Urinary bladder (tissue), 4 donors: ENCODE measurements at places on chromosomes 1 and 21. TPM values are rescaled to one million over a fixed set of nuclear protein-coding genes. Genes with fewer than 3 reads are reported as not detected.

GRCh38 chr1:55399346-55399745 is 184.2 kb upstream of the USP24 start:
- no peak for DNase-seq

DNA sequence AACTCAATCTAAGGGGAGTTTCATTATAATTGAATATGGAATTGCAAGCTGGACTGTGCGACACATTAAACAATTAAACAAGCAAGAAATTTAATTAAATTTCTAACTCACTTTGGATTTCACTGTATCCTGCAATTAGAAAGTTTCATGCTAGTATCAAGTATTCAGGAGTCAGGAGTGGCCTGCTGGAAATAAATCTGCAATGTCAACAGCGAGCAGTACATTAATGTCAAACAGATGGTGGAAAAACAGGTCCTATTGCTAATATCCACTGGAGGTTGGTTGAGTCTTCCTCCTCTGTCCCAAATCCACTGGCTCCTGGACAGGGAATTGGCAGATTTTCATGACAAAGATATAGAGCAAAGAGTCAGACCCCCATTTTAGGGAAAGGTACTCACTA is 237.1 kb downstream of the VAV3 start:
- no peak for DNase-seq

The MAP1LC3C gene
- 1.9 TPM for total RNA-seq

DNA sequence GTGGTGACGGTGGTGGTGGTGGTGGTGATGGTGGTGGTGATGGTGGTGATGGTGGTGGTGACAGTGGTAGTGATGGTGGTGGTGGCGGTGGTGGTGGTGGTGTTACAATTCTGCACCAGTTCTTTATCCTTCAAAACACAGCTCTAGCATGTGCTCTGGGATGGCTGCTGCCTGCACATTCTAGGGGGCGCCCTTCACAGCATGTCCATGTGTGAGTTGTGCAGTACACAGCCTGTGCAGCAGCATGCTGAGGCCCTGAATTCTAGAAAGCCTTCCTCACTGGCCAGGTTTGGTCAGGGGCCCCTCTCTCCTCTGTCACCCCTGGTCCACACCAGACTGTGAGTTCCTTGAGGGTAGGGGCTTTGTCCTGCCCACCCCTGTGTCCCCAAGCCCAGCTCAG is 67.7 kb downstream of the MATN1 start:
- DNase-seq: no peak

- no peak for DNase-seq
These were observed 203.2 kb upstream of the SGIP1 start for GRCh38 chr1:66330722-66331141.

GRCh38 chr1:116711263-116711840 is 42.9 kb upstream of the CD2 start:
- DNase-seq: no peak

- no peak for DNase-seq
These were observed 37.5 kb upstream of the ARF1 start for GRCh38 chr1:228044961-228045360.

The ASTN1 gene
- total RNA-seq: 6.3 TPM

The OR2T35 gene
- total RNA-seq: not detected

DNA sequence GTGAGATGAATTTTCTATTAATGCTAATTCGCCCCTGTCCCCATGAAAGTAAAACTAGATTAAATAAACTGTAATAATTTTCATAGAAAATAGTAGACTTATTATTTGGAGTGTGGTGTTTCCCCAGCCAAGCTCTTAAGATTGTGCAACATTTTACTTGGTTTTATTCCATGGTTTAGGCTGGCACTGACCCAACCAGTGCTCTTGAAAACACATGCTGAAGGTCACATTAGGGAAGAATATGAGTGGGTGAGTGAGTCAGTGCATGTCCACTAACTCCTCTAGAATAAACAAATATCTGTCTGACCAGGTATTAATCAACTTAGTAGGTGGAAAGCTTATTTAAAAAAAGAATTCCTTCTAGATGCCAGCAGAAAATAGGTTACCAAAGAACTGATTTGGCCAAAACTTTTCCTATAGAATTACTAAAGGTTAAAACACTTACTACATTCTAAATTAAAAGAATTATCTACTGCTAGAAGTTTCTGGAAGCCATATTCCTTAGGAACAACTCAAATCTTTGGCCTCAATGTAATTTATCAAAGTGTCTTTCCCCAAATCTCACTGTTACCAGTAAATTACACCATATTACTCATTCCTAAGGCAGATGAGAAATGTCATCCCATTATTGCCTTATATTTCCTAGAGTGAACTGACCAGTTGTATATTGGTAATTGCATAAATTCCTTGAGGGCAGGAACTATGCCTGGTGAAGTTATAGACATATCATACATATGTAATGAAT is 89.7 kb upstream of the RGS1 start:
- DNase-seq: no peak

The C1QTNF12 gene
- 0.53 TPM for total RNA-seq

The C1orf53 gene
- total RNA-seq: 1.4 TPM

DNA sequence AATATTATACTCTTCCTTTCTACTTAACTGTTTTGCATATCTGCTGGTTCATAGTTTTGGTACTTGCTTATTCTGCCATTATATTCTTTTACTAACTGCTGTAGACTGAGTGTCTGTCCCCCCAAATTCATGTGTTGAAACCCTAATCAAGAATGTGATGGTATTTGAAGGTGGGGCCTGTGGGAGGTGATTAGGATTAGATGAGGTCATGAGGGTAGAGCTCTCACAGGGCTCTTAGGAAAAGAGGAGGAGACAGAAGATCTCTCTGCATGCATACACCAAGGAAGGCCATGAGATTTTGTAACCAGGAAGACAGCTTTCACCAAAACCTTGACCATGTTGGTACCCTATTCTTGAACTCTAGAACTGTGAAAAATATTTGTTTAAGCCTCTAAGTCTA is 354.1 kb upstream of the B3GALT2 start:
- no peak for DNase-seq

DNA sequence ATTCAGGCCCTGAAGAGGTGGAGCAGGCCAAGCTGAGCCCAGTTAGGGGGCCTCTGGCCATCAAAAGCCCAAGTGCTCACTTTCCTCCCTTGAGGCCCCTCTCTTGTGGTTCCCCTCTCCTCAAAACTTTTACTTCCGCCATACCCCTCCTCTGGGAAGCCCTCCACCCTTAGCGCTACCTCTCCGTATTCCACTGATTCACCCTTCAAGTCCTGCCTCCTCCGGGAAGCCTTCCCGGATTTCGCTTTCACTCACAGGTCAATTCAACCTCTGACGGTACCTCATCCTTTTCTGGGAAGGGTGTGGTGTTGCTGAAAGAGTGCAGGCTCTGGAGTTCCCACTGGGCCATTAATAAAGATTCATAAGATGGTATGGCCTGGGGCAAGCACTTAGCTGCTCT is 19.1 kb downstream of the SPOCD1 start:
- DNase-seq: no peak

The RPE65 gene
- total RNA-seq: 9.9 TPM

- no peak for DNase-seq
These were observed 18.6 kb downstream of the TAF5L start for GRCh38 chr1:229607370-229607769.

GRCh38 chr1:58395355-58395754 is 151.2 kb downstream of the OMA1 start:
- DNase-seq: no peak

GRCh38 chr1:168202941-168203654 is 22.7 kb upstream of the SFT2D2 start:
- no peak for DNase-seq

DNA sequence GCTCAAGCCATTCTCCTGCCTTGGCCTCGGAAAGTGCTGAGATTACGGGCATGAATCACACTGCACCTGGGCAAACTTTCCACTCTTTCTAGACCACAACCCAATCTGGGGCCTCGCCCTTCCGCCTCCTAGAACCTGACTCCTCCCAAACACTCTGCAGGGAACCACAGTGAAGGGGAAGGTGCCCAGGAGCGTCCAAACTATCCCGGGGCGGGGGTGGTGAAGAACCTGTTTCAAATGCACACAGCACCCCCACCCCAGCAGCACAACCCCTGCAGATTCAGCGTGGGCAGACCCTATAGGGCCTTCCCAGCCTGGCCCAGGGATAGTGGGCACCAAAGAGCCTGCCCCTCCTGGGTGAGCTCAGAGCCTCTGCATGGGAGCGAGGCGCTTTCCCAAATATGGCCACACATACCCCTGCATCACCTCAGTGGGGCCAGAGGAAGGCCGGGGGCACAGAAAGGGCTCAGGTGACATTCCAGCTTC is 86.9 kb downstream of the STUM start:
- DNase-seq: no peak

DNA sequence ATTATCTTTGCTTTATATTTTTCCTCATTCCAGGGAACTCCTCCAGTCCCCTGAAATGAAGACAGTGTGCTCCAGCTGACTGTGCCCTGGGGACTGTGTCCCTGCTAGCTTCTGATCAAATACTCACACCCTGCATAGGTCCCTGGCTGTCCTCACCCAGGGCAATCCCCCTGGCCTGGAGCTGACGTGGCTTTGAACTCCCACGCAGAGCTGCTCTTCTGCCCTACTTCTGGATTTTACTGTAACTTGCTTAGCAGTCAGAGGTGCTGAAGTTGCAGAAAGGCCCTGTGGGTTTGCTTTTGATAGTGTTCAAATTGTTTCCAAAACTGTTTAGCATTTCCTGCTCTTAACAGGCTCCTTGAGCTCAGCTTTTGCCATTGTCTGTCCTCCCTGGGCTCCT is 186.5 kb downstream of the FASLG start:
- DNase-seq: no peak

GRCh38 chr1:93964777-93965200 is 55.6 kb upstream of the GCLM start:
- no peak for DNase-seq

The SRGAP2 gene
- total RNA-seq: 71.5 TPM

DNA sequence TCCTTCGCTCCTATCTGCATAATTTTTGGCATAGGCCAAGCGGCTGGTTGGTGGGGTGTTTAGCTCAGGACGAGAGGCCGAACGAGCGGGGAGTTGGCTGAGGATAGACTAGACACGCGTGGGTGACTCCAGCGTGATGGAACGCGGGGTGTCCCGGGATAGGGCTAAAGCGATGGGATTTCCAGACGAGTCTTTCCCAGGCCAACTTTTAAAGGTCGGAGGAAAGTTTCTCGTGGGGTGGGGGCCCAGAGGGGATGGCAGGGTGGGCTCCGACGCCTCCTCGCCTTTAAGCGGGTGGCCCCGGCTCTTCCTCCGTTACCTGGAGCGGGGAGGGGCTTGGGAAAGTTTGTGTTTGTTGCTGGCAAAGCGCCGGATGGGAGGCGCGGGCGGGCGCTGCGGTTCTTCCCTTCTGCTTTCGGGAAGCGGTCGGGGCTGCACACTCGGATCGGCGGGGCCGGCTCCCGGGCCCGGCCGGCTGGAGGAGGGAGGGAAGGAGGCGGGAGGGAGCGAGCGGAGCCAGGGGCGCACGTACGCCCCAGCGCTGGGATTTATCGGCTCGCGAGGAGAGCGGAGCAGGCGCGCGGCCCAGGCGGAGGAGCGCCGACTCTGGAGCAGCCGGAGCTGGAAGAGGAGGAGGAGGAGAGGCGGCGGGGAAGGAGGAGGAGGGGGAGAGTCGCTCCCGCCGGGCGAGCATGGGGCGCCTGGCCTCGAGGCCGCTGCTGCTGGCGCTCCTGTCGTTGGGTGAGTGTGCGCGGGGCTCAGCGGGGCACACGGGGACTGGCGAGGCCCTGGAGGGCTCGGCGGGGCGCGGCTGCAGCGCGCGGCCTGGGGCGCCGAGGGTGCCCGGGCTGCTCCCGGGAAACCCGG is at the start of gene PTGFRN:
Gene PTGFRN (plus strand): TSS at position 405 of the 867 bp plus-strand sequence. CDS start 288 bp downstream, at position 693.
- DNase-seq: peak; percentile 15

DNA sequence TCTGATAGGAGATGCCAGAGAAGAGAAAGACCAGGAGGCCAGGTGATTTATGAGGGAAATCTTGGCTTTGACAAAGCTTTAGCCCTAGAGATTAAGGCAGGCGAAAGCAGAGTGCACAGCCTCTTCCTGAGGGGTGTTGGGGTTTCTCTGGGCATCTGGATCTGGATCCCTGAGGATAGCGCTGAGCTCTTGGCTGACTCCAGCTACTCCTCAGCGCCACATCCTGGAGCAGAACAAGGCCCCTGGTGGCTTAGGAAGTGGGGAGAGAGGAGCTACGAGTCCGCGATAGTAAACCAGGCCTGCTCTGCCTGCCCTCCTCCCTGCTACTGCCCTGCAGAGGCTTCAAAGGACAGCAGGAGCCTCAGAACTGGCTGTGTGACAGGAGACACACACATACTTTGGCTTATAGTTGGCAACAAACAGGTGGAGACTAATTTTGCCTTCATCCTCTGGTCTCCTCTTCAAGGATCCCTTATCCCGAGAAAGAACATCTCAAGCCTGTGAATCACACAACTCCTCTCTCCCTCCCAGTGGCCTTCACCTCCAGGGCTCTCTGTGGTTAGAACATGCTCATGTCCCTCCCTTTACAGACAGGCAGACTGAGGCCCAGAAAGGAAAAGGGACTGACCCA is 66.9 kb downstream of the TRABD2B start:
- no peak for DNase-seq

The GUCA2B gene
- not detected for total RNA-seq

GRCh38 chr1:184577319-184577718 is 177.3 kb downstream of the EDEM3 start:
- DNase-seq: no peak

The ALPL gene
- 1.5 TPM for total RNA-seq

The CORT gene
- 0.26 TPM for total RNA-seq

DNA sequence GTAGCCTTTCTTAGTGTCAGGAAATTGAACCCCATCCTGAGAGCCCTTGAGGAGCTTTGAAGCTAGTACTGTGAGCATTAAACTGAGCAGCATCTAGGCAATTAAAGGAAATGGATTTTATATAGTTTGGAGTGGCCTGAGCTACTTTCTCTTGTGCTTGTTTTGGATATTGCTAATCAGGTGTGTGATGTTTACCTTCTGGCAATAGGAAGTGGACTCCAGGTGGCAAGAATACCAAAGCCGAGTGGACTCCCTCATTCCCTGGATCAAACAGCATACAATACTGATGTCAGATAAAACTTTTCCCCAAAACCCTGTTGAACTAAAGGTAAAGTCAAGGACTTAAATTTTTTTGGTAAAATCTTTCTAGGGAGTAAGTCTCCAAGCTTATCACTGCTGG is 79.4 kb downstream of the MACF1 start:
- DNase-seq: no peak

GRCh38 chr1:58162952-58163550 is 383.5 kb downstream of the OMA1 start:
- peak; percentile 17 for DNase-seq

- no peak for DNase-seq
These were observed 26.4 kb downstream of the LHX4 start for GRCh38 chr1:180256341-180257027.

The HHIPL2 gene
- 0.53 TPM for total RNA-seq

The LCE1E gene
- not detected for total RNA-seq

The SPATA45 gene
- total RNA-seq: not detected

DNA sequence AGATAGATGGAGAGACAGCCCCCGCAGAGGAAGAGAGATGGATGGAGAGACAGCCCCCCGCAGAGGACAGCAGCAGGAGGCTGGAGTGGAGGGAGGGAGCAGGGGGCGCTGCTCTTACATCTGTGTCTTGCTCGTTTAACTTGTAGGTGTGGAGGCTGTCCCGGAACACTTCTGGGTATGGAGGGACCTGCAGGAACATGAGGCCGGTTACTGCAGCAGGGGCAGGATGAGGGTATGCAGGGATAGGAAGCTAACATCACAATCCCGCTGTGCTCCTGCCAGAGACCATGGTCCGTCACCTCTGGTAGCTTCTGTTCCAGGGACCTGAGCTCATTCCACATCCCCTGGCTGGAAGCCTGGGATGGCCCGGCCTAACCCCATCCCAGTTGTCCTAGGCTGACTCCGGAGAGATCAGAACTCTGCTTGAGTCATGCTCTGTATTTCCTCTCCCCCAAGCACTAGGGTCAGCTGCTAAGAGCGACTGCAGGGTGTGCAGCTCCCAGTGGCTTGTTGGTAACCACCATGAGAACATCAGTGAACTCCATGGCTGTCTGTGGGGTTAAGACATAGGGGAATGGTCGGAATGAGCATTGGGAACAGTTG is 36.7 kb upstream of the GOLT1A start:
- no peak for DNase-seq

The TCHH gene
- not detected for total RNA-seq
